ENCODE measurements at places on chromosomes 11 and 22.
A peak's percentile ranks its signal among the peaks of the same experiment; 100 is the strongest.

DNA sequence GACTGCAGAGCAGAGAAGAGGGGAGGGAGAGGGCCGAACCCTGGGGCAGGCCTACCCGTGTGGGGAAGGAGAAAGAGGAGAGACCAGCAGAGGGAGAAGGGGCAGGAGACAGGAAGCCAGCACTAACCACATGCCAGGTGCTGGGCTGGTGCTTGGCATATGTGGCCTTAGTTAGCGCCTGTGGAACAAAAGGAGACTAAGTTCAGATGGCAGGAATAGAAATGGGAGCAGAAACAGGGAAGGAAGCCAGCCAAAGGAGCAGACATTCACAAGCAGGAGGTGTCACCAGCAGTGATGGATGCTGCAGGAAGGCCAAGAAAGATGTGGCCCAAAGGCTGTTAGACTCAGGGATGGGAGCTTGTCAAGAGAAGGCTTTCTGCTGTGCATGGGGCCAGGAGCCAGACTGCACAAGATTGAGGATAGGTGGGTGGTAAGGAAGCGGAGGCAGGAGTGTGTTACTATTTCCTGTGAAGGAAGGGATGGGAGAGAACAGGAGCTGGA is 26.7 kb downstream of the TREH start:
- no peak for DNase-seq

DNA sequence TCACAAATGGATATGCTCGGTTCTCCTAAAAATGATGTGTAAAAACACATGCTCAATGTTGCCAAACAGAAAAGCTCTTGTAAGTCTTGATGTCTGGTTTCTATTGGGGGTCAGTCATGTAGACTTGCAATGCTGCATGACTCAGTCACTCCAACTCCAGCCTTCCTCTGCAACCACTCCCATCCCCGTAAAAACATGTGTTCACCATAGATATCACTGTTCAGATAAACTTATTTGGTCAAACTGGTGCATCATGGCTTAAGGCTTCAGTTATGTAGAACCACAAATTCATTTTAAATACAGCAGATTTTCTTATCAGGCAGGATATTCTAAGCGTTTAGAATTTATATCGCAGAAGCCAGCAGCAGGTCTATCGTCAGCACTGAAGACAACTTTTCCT is 298.4 kb upstream of the LUZP2 start:
- DNase-seq = no peak

GRCh38 chr11:68329536-68329935 is 17.1 kb downstream of the LRP5 start:
- no peak for DNase-seq

- no peak for DNase-seq
Observed at GRCh38 chr11:33868647-33869461, 23.0 kb downstream of the LMO2 start.

- no peak for DNase-seq
Observed at GRCh38 chr11:14980854-14981253, 8.7 kb upstream of the CALCA start.

- DNase-seq = no peak
Observed at GRCh38 chr11:21421711-21422329, 752.4 kb downstream of the NELL1 start.

DNA sequence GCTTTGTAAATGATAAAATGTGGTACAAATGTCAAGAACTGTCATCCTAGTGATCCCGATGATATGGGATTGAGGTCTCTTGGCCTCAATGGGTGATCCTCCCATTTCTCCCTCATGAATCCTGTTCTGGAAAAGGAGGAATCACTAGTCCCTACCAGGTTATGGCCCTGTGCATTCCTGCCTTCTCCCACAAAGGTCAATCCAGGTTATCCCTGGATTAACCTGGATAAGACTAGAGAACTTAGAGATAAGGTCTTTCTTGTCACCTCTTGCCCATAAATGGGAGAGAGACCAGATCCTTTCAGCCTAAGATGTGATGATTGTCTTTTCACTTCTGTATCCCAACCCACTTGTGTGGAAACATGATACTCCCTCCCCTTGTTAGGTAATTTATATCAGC is 396.7 kb downstream of the BUD13 start:
- DNase-seq = no peak

GRCh38 chr22:44279069-44279360 is 33.7 kb downstream of the SHISAL1 start:
- DNase-seq = no peak

GRCh38 chr11:1560002-1560648 is 11.9 kb downstream of the DUSP8 start:
- DNase-seq = no peak

- peak; percentile 63 for DNase-seq
Observed at GRCh38 chr22:50599816-50600455, 657 bp upstream of the MAPK8IP2 start.

DNA sequence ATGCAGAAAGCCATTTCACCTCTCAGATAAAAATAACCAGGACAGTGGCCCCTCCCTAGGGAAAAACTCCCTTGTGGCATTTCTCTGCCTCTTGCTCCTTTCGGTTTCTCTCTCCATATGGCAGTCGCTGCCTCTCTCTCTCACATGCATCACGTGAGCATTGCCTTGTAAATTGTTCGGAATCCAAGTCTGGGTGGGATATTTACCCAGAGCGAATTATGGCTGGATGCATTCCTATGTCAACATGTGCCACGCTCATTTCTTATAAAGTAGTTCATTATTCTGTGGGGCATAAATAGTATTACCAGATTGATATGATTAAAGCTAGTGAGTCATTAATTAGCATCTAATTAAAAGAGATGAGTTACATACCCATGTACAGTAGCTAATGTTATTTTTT is 392.9 kb downstream of the INSC start:
- no peak for DNase-seq

- DNase-seq = no peak
Observed at GRCh38 chr11:96015906-96016565, 92.1 kb upstream of the MTMR2 start.

DNA sequence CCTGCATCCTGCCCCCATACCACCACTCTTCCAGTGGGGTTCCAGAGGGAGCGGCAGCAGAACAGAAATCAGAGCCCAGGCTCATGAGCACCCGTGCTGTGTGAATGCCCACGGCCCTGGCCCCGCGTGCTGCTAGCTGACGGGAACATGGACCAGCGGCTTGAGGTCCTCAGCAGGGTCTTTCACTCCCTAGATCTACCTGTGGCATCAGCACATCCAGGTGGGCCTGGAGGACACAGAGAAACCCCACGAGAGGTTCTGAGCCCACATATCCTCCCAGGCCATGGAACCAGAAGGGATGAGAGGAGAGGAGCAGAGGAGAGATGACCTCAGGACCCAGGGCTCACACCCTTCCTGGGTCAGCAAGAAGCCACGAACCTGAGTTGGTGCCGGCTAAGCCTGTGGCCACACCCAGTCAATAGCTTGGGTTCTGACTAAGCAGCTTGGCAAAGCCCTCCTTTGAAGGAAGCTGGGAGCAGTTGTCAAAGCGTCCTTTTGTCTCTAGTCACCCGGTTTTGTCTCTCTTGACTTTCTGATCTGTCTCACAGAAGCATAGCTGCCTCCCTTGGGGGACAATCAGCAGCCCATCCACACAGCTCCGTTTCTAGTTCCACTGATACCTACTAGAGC is 89.3 kb upstream of the LMO1 start:
- no peak for DNase-seq

- DNase-seq = no peak
Observed at GRCh38 chr11:2913776-2914175, 15.4 kb downstream of the PHLDA2 start.

- no peak for DNase-seq
Observed at GRCh38 chr11:108963118-108963517, 298.2 kb downstream of the DDX10 start.

GRCh38 chr22:44088976-44089570 is 65.0 kb downstream of the PARVB start:
- DNase-seq = no peak

- DNase-seq = no peak
Observed at GRCh38 chr22:29096736-29097669, 24.2 kb downstream of the KREMEN1 start.

DNA sequence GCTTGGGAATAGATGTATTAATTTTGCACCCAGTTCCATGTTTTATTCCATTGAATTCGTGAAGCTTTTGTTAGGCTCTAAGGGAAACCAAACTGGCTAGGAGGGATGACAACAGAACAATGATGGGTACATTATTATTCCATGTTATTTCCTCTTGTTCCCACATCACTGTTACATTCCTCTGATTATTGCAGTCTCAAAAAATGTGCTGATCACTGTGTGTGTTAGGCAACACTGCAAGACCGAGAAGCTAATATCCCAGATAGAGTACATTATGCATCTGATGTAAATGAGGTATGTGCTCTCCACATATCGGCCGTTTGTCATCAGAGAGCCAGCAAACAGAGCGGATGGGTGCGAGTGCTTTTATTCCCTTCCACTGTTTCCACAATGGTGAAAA is 327.9 kb downstream of the SOX6 start:
- no peak for DNase-seq

- DNase-seq = peak; percentile 34
Observed at GRCh38 chr11:126305699-126306098, 1.8 kb downstream of the DCPS start.

DNA sequence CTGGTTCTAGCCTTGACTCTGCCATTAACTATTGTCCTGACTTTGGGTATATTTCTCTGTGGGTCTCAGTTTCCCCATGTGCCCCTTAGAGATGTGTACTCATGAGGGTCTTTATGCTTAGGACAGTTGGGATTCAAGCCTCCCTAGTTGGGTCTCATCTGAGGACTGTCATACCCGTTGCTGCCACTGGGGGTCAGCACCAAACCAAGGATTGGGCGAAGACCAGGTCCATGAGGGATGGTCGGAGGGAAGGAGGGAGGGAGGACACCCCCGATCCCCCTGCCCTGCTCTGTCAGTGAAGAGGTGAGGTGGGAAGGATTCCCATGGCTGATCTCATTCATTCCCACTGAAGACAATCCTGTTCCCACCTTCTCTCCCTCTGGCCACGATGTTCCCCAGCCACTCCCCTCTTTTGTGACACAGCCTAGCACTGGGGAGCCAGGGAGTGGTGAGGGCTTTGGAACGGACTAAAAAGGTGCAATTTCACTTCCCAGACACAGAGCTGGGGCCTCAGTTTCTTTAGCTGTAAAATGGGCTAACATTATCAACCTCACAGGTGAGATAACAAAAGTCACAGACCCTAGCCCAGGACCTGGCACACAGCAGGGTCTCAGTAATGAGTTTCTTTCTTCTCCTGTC is 12.4 kb upstream of the KLHL35 start:
- DNase-seq = peak; percentile 73

DNA sequence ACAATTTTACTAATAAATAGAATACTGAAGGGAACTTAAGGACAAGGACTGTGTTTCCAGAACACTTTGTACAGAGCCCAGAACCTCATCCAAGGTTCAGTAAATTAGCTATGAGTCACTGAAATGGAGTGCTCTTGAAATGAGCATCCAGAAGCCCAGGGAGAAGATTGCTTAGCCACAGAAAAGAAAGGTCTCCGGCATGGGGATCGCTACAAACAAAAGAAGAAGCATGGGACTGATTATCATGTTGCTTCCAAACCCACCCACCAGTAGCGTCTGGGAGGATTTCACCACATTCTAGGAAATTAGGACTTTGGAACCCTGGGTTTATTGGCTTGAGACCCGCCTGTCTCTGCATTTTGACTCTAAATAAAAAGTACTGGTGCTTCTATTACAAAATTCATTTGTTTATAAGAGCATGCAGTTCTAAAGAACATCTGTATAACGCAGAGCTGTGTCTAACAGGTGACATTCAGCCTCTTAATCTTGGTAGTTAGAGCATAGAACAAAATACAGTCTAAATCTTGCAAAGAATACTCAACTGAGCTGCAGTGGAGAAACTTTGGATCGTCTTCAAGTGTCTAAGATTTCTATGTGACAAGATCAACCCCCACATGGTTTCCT is 35.9 kb upstream of the SESN3 start:
- DNase-seq = no peak

DNA sequence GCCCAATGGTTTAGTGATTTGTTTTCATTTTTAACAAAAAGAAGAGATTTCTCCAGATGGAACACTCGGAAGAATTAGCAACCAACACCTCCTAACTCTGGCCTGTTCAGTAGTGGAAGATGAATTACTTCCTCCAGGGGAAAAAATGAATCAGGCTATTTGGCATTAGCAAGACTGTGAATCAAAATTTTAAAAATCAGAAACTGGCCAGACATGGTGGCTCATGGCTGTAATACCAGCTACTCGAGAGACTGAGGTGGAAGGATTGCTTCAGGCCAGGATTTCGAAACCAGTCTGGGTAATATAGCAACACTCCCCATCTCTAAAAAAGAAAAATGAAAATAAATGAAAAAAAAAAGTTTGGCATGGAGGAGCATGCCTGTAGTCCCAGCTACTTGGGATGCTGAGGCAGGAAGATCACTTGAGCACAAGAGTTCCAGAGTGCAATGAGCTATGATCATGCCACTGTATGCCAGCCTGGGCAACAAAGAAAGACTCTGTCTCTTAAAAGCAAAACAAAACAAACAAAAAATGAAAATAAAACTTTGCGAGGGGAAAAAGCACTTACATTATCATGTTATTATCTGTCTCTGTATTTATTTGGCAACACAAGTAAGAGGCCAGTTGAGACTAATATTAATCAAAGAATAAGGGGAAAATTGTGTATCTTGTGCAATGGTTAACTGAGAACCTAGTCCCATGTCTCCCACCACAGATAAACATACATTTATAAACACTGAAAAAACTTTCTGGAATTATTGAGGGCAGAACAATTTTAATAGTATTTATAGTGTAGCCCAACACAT is 796.3 kb upstream of the ANO3 start:
- no peak for DNase-seq

DNA sequence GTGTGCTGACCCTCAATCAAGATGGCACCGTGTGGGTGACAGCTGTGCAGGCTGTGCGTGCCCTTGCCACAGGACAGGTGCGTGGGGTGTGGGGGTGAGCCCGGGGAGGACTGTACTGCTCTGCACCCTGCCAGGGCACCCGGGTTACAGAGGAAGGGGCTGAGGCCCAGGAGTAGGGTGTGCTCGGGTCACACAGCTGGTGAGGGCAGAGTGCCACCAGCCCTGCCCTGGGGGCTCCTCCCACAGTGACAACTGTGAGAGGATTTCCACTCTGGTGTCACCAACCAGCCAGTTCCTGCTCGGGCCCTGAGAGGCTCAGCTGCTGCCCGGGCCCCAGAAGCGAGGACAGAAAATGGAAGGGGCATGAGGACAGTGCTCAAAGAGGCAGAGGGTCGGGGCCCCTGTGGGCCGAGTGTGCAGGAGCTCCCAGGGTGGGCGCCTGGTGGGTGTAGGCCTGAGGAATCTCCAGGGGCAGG is 20.5 kb downstream of the TRMU start:
- no peak for DNase-seq

- DNase-seq = no peak
Observed at GRCh38 chr11:40168414-40168813, 1291.0 kb downstream of the LRRC4C start.

- no peak for DNase-seq
Observed at GRCh38 chr11:24295360-24295759, 201.5 kb upstream of the LUZP2 start.

- DNase-seq = no peak
Observed at GRCh38 chr22:21803811-21804249, 63.6 kb downstream of the MAPK1 start.

GRCh38 chr11:9808943-9809342 is 145.1 kb downstream of the SWAP70 start:
- DNase-seq = no peak

GRCh38 chr11:9142732-9143131 is 51.3 kb upstream of the SCUBE2 start:
- no peak for DNase-seq

All from activated naive CD4-positive, alpha-beta T cell treated with anti-CD3 and anti-CD28 coated beads, Interleukin-2, amount 50 U/mL, for 16 hours (primary cell).